ENCODE measurements at places on chromosomes 6 and 20.

- H3K4me1 ChIP-seq = peaks cover 30% of the 10 kb centered on the region
- no peak overlapping the region for H3K4me3 ChIP-seq
- no peaks in the 10 kb centered on the region for H3K27me3 ChIP-seq
- no peak overlapping the region for H3K27ac ChIP-seq
- peaks cover 45% of the 10 kb centered on the region for H3K36me3 ChIP-seq
These were observed 25.4 kb downstream of the ZMYND8 start for GRCh38 chr20:47330933-47331708.

- H3K27me3 ChIP-seq = peaks cover 7% of the 10 kb centered on the region
- H3K36me3 ChIP-seq = no peaks in the 10 kb centered on the region
- H3K27ac ChIP-seq = no peak overlapping the region
- no peak for DNase-seq
- H3K4me3 ChIP-seq = no peak overlapping the region
These were observed 61.7 kb downstream of the TMEM242 start for GRCh38 chr6:157261606-157262005.

DNA sequence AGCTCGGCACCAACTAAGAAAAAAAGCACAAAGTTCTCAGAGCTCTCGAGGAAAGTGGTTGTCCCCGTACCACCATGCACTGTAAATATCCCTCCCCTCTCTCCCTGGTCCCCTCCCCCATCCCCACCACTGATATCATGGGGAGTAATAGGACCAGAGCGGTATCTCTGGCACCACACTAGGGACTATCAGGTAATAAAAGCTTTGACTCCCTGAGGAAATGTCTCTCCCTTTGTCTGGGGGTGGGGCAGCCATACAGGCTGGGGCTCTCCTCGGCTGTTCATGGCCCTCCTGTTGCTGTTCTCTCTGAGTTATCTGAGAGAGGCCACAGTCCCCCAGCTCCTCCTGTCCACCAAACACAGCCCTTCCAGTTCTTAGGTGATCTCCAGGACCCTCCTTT lies 5.0 kb upstream of the GNRH2 start:
- H3K4me1 ChIP-seq = peaks cover 21% of the 10 kb centered on the region
- no peaks in the 10 kb centered on the region for H3K27me3 ChIP-seq
- no peak overlapping the region for H3K4me3 ChIP-seq
- peak overlapping the region; percentile 11 for H3K27ac ChIP-seq
- peaks cover 50% of the 10 kb centered on the region for H3K36me3 ChIP-seq
- no peak for DNase-seq

DNA sequence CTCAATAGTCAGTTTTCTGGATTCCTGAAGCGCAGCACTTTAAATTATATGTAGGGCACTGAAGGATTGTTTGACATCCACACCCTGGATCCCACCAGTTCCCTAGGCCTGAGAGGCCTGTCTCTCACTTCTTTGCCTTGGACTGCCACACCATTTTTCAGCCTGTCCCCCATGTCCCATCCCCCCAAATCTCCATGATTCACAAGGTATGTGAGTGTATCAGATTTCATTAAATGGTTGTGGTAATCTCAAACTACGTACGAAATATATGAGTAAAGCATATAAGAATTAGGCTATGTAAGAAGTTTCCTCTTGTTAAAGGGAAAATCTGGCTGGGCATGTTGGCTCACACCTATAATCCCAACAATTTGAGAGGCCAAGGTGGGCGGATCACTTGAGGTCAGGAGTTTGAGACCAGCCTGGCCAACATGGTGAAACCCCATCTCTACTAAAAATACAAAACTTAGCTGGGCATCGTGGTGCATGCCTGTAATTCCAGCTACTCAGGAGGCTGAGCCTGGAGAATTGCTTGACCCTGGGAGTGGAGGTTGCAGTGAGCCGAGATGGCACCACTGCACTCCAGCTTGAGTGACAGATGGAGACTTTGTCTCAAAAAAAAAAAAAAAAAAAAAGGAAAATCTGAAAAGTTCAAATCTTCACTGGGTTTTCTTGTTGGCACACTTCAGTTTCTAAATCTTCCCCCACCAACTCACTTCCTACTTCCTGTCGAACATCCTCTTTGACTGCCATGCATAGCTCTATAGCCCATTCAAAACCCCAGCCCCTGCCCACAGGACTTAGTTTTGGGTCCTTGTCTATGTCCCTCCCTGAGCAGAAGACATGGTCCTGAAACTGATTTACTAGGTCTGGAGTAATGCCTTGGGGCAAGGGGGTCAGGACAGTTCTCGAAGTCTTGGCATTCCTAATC lies 97.3 kb upstream of the SHLD1 start:
- no peaks in the 10 kb centered on the region for H3K27me3 ChIP-seq
- H3K27ac ChIP-seq = no peak overlapping the region
- no peak overlapping the region for H3K4me3 ChIP-seq
- DNase-seq = no peak

- no peak overlapping the region for H3K27ac ChIP-seq
- H3K4me3 ChIP-seq = no peak overlapping the region
- H3K36me3 ChIP-seq = no peaks in the 10 kb centered on the region
- H3K27me3 ChIP-seq = peaks cover 14% of the 10 kb centered on the region
These were observed 76.6 kb downstream of the CEBPB start for GRCh38 chr20:50267041-50267865.

Data from activated CD4-positive, alpha-beta memory T cell treated with anti-CD3 and anti-CD28 coated beads, Interleukin-2, amount 10 ng/mL, durations not matched to agents 7 days and 5 days (primary cell).